CD4-positive, alpha-beta T cell treated with Interferon gamma for 1 hour (primary cell): ENCODE measurements at places on chromosomes 16 and 17.
A peak's percentile ranks its signal among the peaks of the same experiment; 100 is the strongest.

GRCh38 chr16:59905131-59905530, 1171.0 kb upstream of the GOT2 start:
- DNase-seq, result no peak

DNA sequence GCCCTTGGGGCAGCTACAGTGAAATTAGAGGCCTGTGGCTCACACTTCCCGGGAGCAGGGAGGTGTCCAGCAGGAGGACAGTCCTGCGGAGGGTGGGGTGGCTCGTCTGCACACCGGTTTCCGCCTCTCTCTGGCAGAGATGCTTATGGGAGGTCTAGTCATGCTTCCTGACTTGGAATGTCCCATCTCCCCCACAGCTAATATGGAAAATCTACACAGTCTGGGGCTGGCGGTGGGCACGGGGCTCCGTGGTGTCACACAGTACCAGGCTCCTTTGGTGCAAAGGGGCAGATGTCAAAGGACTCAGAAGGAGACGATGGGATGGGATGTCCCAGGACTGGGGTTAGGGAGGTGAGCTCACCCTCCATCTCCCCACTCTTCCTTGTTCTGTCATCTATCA, 44.1 kb upstream of the DOC2B start:
- no peak for DNase-seq

GRCh38 chr17:55774846-55775271, 24.0 kb downstream of the PCTP start:
- DNase-seq, result no peak

DNA sequence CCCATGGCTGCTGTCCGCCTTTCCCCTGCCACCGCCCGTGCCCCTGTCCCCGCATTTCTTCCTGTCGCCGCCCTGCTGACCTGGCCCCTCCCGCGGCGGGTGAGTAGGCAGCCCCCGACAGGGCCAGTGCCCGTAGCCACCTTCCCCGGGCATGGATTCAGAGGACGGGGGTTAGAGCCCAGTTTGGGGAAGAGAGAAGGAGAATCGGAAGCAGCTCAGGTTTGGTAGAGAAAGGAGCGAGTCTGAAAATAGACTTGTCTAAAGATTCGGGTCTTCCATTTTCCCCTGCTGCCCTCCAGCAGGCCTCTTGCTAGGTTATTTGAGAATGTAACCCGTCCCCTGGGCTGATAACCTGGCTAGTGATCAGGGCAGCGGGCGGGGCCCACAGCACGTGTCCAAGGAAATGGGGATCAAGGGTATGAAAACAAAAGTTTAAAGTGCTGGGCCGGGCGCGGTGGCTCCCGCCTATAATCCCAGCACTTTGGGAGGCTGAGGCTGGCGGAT, 7.9 kb upstream of the CLDN9 start:
- DNase-seq, result no peak

GRCh38 chr17:144936-145670, 7.7 kb downstream of the SCGB1C2 start:
- no peak for DNase-seq

DNA sequence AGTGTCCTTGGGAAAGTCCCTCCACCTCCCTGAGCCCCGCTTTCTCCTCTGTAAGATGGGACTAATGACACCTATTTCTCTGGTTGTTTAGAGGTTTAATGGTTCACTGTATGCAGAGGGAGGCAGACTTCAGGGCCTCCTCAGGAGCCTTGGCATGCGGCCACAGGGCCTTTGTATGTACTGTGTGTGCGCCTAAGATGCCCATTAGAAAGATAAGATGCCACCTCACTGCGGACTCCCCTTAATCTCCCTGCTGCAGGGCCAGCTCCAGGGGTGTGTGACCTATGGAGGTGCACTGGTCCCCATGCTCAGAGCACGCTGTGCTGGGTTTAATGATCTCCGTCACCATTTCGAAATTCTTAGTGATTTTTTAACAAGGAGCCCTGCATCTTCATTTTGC, 59.3 kb downstream of the TMEM235 start:
- no peak for DNase-seq

DNA sequence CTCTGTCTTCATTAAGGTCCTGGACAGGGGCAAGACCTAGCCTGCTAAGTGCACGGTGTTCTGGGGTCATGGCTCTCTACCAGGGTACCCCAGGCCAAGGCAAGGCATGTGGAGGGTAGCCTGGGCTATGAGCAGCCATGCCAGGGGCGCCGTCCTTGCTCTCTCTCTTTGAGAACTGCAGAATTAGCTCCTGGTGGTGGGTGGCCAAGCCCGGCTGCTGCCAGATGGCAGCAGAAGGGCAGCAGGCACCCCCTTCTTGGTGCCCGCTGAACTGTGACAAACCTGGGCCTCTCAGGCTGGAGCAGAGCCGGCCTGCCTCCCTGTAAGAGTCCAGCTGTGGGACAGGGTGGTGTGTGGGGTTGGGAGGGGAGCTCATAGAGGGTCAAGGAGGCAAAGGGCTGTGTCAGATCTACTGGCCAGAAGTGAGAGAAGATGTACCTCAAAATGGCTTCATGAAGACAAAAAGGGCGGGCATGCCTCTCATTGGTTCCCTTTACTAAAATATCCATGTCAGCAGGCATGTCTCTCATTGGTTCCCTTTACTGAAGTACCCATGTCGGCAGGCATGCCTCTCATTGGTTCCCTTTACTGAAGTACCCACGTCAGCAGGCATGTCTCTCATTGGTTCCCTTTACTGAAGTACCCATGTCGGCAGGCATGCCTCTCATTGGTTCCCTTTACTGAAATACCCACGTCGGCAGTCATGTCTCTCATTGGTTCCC, 81.7 kb upstream of the SDK2 start:
- no peak for DNase-seq

GRCh38 chr17:82598256-82599119, 49.8 kb downstream of the WDR45B start:
- DNase-seq, result no peak

GRCh38 chr17:511001-511698, 158.5 kb upstream of the RPH3AL start:
- no peak for DNase-seq

- no peak for DNase-seq
Observed at GRCh38 chr17:69500911-69501429, 86.5 kb downstream of the MAP2K6 start.

- DNase-seq, result no peak
Observed at GRCh38 chr17:60390186-60390585, 1.7 kb downstream of the USP32 start.

DNA sequence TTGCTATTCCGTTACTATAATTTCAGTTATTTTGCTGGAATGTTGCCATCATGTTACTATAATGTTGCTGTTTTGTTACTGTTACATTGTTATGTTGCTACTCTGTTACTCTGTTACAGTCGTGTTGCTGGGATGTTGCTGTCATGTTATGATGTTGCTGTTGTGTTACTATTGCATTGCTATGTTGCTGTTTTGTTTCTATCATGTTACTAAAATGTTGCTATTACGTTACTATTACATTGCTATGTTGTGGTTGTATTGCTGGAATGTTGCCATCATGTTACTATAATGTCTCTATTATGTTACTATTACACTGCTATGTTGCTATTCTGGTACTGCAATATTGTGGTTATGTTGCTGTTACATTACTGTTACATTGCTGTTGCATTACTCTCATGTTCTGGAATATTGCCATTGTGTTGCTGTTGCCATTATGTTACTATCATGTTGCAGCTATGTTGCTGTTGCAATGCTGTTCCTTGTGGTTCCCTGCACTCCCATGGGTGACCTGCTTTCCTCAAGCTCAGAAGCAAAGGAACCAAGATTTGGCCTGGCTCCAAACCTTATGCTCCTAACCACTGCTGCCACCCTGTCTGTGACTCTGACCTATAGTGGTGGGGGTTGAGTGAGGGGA, 64.4 kb downstream of the ABCC6 start:
- no peak for DNase-seq

DNA sequence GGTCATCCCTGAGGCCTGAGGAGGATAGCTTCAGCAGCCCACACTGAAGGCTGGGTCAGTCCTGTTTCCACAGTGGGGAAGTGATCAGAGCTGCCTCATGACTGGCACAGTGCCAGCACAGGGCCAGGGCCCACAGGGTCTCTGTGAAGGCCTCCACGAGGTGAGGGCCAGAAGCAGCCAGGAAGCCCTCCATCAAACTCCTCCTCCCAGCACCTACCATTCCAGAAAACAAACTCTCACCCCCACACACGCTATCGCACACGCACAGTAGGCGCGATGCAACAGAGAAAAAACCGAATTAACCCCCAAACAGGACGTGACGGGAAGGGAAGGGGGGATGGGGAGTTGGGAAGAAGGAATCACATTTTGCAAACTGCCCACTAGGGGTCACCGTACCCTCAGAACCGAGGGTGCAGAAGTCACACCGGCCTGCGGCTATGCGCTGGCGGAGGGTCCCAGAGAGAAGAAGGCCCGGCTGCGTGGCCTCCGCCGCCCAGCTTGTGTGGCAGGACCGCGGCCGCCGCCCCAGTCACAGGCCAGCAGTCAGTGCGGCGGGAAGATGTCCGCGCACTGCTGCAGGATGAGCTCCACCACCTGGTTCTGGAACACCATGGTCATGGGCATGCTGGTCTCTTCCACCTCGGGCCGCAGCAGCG, 37.6 kb downstream of the ARHGAP27 start:
- peak; percentile 46 for DNase-seq

GRCh38 chr16:83623091-83623730, 184.6 kb upstream of the HSBP1 start:
- DNase-seq, result no peak

DNA sequence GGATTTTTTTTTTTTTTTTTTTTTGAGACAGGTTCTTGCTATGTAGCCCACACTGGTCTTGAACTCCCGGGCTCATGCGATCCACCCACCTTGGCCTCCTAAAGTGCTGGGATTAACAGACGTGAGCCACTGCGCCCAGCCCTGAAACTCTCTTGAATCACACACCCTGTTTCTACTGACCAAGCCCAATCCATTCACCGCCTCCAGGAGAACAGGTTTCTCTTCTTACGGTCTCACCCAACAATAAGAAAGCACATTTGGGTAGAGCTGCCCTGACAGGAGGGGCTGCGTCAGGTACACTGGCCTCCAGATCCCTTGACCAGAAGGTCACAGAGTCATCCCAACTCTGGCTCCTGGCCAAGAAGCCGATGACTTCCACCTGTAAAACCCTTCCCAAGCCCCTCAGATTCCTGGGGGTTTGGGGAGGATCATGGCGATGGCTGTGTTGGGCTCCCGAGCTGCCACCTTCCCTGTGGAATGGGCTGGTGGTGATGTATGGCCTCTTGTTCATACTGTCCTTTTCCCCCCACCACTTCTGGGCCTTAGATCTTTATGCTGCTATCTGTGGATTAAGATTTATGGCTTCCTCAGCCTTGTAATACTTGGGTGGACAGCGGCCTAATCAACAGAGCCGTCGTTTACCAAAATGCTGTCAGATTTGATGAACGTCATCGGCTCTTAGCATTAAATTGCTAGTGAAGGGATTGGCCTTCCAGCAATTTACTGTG, 89.1 kb downstream of the KATNIP start:
- DNase-seq, result no peak

- no peak for DNase-seq
Observed at GRCh38 chr16:47956916-47957315, 198.9 kb downstream of the ABCC12 start.

DNA sequence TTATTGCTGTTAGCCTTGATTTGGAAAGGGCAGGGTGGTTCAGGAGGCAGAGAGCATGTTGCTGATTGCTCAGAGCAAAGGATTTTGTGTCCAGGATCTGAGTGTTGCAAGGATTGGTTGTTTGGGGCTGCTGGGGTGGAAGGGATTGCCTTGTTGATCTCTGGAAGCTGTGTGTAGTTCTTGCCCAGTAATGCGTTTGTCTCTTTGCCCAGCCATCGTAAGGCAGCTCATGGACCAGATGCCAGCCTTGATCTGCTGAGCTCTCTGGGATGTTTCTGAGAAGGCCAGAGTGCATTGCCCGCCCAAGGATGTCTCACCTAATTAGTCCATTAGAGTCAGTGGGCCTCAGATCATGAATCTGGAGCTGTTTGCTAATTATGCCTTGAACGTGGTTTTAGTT, 33.6 kb downstream of the NKD1 start:
- DNase-seq, result no peak

GRCh38 chr17:77662833-77663232, 295.7 kb upstream of the TNRC6C start:
- DNase-seq, result no peak

DNA sequence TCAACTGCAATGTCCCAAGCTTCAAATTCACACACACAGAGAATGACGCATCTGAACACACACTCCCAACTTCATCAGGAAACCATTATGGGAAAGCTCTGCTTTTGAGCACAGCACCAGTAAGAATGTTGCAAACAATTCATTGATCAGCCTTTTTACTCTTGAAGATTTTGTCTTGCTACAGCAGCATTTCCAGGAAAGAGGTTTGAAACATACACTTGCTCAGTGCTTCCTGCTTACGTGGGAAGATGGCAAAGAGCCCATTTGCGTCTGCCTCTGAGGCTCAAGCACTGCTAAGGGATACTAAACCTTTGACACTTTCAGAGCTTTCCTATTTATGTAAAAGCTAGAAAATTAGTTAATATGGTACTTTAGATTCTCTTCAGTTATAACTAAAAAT, 77.2 kb upstream of the MON1B start:
- DNase-seq, result no peak

GRCh38 chr16:82585675-82586074, 41.1 kb upstream of the CDH13 start:
- DNase-seq, result no peak

- peak; percentile 16 for DNase-seq
Observed at GRCh38 chr16:83899272-83899897, 470 bp downstream of the MLYCD start.

- no peak for DNase-seq
Observed at GRCh38 chr16:17149904-17150483, 320.8 kb downstream of the XYLT1 start.

DNA sequence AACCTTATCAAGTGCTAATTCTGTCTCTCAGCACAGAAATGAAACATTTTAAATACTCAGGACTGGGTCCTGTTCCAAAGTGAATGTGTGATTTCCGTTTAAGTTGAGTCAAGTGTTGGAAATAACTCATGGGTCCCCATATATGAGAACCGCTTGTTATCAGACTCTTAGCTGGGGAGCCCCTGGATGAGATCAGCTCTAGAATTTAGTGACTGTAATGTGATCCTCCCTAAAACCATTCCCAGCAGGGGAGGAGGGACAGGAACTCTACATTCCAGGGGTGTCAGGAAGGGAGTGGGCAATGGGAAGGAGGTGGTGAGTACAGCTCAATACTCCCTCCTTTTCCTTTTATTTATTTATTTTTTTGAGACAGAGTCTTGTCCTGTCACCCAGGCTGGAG, 37.5 kb downstream of the OTOA start:
- no peak for DNase-seq

DNA sequence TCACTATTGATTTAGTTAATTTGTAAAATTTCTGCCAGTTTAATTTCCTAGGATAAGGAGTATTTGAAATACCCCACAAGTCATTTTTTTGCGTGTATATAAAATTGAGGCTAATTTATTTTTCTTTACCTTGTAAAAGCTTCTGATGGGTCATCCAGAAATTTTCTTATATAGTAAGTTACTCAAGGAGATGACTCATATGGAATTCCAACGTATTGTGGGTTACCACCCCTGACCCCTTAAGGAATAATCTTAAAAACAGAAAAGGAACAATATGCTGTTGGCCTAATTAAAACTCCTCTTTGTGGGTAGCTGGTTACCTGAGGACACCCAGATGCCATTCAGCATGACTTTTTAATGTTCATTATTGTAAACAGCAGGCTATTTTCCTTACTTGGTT, 13.6 kb downstream of the HEATR6 start:
- no peak for DNase-seq
